ENCODE measurements at places on chromosomes 5 and 9.

DNA sequence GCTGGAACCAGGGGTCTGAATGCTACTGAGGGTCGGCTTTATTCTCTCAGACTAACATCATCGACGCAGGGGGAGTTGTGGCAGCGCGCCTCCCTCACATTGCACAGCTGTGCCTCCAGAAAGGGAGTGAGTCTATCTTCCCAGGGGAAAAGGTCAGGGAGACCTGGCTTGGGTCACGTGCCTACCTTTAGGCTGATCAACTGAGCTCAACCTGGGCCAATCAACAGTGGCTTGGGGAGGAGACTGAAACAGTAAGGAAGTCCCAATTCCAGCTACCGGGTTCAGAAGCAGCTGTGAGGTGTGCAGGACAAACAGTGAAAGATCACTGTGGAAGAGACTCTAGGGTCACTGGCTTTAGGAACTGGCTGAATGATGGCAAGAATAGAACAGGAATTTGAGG, 14.3 kb downstream of the SNX30 start:
- no peak for DNase-seq

DNA sequence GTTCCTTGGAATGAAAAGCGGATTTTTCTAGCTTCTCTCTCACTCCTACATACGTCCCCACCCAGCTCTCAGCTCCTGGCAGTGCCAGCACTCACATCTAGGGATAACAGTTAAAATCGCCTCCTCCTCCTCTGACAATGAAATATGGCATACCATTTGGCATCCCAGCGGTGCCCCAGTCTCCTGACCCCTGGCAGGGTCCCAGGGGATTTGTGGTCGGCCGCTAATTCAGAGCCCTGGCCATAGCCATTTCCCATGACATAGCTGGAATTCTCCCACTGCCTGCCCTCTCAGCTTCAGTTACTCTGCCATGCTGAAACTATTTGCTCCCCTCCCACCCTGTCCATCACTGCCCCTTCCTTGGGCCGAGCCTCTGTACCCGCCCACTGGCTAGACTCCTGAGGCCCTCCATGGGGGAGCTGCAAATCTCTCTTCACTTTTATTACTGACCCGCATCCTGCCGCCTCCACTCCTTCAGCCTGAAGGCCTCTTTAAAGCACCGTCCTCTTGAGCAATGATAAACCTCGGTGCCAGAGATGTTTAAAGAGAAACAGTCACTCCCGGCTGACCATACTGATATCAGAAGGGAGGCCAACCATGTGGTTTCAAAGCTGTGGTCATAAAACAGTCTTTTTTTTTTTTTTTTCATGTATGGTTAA, 139.8 kb downstream of the SLIT3 start:
- DNase-seq, result peak; percentile 66

GRCh38 chr5:10474521-10475075, 32.9 kb downstream of the ROPN1L start:
- no peak for DNase-seq

- no peak for DNase-seq
Observed at GRCh38 chr5:73946278-73946677, 320.3 kb downstream of the ARHGEF28 start.

DNA sequence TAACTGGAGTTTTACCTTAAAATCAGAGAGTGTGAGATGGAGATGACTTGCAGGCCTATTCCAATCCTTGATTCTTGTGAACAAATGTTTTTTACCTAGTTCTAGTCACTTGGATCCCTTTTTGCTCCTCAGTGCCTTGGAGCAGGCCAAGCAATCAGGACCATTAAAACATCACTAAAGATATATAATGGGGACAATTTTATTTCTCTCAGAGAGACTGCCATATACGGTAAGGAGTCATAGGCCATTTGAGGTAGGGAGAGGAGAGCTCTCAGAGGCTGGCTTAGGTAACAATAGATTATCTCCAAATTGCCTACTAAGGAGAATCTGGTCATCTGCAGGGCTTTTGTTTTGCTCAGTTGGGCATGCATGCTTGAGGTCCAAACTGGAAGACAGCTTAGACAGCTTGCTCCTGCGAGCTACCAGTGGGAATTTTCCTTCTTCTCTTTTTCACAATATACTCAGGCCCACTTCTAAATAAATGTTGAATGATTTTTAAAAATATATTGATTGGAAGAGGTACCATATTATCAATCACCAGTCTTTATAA, 44.0 kb downstream of the FREM1 start:
- DNase-seq, result no peak

- no peak for DNase-seq
Observed at GRCh38 chr5:94508461-94509148, 109.8 kb downstream of the KIAA0825 start.

GRCh38 chr9:134380542-134381271, 54.5 kb downstream of the RXRA start:
- no peak for DNase-seq

GRCh38 chr9:89606624-89607311, 2.0 kb downstream of the GADD45G start:
- DNase-seq, result peak; percentile 68

DNA sequence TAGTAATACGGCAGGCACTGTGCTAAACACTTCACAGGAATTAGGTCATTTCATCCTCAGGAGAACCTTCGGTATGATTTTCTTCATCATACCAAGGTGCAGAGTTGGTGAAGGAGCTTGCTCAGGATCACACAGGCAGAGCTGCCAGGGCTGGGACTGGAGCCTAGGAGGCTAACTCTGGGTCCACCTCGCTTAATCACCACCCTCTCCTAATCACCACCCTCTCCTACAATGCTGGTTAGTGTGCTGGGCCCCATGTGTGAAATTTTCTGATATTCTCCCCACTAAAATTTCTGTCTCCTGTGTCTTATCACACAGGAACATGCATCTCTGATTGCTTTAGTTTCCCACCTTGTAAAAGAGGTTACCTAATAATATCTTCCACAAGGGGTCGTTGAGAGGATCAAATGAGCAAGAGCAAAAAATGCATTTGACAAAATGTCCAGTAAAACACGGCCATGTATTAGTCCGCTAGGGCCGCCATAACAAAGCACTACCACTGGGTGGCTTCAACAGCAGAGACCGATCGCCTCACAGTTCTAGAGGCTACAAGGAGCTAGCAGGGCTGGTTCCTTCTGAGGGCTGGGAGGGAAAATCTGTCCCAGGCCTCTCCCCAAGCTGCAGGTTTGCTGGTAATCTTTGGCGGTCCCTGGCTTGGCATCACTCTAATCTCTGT, 128.2 kb upstream of the NFIB start:
- DNase-seq, result no peak

All from ovary (tissue), 10 donors.